Midbrain (tissue), 1 donor: ENCODE measurements at places on chromosomes 12 and 14.

GRCh38 chr12:107418981-107419380 is 266.6 kb upstream of the PWP1 start:
- DNase-seq = no peak

GRCh38 chr12:79547044-79547734 is 143.6 kb downstream of the PAWR start:
- DNase-seq = no peak

DNA sequence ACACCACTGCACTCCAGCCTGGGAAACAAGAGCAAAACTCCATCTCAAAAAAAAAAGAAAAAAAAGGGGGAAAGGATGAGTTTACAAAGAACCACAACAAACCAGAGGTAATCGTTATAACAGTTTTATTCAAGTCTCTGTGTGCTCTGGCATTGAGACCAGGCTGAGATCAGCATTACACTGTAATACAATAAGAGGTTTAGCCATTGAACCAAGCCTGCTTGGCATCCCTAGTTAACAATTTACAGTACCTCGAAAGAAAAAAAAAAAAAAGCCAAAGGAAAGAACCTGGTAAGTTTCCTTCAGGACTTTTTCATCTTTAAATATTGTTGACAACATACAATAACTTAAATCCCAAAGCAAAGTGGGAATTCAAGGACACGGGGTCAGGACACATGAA is 80.7 kb downstream of the TTC9 start:
- no peak for DNase-seq

- DNase-seq = no peak
These were observed 103.0 kb downstream of the BRMS1L start for GRCh38 chr14:35929186-35929585.

DNA sequence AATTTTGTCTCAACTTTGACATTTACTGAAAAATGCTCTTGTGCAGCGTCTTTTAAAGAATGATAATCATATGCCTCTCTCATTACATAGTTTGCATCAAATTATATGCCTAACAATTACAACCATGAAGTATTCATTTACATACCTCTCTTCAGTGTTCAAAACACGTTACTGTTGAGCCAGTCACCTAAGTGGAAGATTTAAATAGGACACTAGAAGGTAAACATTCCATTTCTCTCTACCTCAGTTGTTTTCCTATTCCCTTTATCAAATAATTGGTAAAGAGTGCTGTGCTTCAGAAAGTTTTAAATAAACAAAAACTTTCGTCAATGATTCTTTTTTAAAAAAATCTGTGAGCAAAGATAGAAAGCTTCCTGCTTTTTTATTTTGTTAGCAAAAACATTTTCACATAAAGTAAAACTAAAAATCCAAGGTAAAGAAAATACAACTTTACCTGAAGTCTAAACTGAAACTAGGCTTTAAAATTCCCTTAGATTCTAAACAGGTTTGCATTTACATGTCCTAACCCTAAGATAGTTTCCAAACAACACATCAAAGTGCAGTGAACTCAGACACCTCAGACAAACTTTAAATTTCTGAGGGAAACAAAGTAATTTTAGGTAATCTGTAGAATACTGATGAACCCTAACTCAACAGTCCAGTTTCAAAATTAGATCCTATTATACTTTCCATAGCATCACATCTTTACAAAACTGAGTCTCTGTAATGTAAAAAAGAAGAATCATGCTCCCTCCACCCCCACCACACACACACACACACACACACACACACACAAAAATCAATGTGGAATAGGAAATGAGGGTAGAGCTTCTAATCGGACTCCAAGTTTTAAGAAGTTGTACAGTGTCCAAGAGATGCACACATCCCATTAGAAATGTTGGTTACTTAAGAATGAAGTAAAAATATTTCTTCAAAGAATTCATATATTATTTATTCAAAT is 46.2 kb downstream of the PAWR start:
- DNase-seq = no peak

GRCh38 chr12:73180734-73181133 is 908.6 kb downstream of the TRHDE start:
- no peak for DNase-seq

DNA sequence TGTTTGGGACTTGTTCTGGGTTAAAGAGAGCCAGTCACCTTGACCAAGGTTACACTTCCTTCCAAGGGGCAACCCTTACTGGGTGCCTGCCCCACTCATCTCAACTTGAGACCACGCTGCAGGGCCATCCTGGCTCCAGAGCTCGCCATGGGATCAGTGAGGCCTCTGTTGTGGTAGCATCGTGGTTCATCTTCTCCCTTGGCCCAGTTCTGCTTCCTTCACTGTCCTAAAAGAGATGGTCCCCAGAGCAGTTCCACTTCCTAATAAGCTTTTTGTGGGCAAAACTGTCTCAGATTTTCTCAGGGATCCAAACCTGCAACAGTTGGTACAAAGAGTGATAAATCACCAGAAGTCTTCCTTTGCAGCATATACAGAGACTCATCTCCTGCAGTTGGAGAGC is 165.9 kb upstream of the TMEM260 start:
- DNase-seq = no peak

- DNase-seq = no peak
These were observed 113.7 kb downstream of the TBC1D30 start for GRCh38 chr12:64938179-64938578.

DNA sequence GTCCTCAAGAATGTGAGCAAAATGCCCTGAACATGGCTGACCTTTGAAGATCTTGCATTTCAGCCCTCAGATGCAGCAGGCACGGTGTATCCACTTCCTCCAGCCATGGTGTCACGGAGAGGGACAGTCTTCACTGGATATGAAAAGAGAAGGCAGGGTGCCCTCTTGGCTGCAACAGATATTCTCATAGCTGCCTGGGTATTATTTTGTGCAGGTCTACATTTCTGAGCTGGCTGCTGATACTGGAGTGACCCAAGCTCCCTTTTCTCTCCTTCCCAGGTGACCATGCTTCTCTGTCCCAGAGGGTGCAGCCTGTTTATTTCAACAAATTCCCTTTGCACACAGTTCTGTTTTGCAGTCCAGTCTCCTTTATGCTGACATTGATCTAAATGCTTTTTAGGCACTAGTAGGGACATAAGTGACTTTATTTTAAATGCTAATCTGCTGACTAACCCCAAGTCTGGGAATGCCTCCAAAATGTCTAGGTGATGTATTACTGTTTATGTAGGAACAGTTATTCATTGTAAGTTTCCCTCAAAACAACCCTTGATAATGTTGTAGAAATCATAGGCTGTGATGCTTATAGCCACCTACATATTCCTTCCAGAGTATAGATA is 17.4 kb upstream of the PYGL start:
- DNase-seq = no peak

DNA sequence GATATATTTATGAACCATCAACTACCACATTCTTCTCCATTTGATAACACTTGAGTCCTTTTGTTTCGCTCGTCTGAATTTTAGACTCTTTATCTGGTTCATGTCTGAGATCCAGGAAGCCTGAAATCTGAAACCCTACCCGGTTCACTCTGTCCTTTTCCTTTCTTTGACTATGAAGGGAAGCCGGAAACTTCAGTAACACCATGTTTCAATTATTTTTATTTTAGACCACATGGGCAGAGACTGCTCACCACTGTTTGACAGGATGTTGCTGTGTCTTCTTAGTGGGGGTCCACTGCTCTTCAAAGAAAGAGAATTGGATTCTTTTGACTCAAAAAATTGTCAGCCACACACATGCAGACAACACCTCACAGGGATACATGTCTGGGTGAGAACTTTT is 331.9 kb upstream of the FLRT2 start:
- no peak for DNase-seq

DNA sequence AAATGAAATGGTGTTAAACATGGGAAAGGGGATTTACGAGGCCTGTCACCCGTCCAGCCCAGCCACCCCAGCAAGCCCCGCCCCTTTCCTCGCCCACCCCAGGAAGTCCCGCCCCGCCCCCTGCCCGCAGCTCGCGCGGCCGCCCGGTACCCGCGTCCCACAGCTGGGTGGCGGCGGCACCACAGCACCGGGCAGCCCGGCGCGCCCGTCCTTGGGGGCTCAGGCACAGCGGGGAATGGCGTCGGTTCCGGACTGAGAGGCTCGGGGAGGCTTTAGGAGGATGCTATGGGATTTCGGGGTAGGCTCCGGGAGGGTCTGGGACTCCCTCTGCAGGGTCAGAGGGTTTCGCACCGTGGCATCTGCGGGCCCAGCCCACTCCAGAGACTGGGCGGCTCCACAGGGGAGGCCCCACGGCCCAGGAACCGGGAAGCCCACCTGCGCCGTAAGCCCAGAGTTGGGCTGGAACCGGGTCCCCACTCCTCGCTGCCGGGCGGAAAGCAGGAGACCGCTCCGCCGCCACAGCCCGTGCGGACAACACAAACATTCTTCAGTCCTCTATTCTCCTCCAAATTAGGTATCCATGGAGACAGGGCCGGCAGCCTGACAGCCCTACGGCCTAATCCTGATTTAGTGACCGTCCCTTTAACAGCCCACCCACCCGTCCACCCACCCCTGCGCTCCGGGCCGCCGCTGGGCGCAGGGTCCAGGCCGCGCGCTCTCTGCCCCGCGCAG is 1.4 kb downstream of the FIGNL2 start:
- DNase-seq = peak; percentile 7

DNA sequence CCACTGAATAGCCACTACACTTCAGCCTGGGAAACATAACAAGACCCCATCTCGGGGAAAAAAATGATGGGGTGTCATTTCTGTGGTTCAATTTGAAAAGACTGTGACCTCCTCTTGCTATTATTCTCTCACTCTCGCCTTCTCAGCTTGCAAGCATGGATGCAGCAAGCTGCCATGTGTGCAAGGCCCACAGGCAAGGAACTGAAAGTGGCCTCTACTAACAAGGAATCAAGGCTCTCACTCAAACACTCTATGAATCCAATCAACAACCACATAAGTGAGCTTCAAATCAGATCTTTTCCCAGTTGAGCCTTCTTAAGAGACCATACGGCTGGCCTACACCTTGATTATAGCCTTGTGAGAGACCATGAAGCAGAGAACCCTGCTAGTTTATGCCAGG is 17.9 kb upstream of the DHRS7 start:
- no peak for DNase-seq

DNA sequence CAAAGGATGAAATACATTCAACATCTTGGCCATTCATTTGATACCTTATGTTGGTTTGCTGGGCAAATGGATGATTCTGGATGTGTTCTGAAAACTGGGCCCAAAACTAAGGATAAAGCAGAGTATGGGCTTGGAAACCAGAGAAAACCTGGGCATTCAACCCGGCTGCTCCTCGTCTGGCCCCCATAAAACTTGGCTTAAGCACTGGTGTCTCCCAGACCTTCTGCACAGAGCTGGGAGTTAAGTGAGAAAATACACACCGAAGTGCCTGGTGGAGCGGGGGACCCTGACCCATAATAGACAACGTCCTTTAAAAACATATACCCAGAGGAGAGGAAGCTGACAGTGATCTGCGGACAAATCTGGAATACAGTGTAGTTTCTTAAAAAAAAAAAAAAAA is 112.5 kb downstream of the FOXN3 start:
- no peak for DNase-seq

DNA sequence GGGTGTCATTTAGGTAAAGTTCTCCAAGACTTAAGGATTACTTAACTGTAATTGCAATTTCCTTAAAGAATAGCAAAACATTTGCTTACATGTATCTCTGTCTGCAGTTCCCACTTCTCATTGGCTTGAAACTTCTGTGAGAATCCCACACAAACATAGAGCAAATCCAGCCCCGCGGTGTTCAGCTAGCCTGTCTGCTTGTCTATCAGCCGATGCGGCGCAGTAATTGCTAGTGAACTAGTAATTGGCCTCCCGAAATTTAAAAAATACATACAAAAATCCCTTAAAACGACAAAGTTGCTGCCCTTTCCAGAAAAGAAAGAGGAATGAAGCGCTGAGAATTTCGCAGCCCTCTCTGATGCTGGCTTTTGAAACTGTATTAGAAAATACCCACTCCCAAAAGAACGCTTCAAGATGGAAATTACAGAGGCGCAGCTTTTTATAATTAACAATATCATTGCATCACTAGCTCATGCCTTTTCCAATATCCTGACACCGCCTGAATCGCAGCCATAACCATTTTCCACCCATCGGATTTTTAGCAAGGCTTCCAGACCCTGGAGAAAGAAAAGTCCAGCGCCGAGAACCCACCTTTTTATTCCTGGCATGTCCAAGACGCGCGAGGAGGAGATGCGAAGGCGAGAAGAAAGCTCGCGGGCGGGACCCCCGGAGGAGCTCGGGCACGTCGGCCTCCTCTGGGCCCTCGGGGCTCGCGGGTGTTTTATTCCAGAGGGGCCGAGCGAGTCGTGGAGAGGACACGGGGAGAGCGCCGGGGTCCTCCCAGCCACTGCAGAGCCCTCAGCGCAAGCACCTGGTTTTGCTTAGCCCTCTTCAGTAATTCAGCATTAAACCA is 646 bp downstream of the FBLN5 start:
- no peak for DNase-seq

GRCh38 chr12:24554612-24555295 is 394.1 kb downstream of the BCAT1 start:
- DNase-seq = no peak

DNA sequence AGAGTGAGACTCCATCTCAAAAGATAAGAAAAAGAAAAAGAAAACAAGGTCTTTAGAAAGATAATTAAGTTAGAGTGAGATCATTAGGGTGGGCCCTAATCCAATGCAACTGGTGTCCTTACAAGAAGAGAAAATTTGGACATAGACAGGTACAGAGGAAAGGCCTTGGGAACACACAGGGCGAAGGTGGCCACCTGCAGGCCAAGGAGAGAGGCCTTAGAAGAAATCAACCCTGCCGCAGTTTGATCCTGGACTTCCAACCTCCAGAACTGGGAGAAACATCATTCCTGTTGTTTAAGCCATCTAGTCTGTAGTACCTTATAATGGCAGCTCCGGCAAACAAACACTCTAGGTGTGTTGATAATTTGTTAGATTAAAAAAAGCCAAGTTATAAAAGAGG is 491.9 kb downstream of the MED13L start:
- no peak for DNase-seq

- DNase-seq = no peak
These were observed 94.6 kb downstream of the PAX9 start for GRCh38 chr14:36756226-36756625.

DNA sequence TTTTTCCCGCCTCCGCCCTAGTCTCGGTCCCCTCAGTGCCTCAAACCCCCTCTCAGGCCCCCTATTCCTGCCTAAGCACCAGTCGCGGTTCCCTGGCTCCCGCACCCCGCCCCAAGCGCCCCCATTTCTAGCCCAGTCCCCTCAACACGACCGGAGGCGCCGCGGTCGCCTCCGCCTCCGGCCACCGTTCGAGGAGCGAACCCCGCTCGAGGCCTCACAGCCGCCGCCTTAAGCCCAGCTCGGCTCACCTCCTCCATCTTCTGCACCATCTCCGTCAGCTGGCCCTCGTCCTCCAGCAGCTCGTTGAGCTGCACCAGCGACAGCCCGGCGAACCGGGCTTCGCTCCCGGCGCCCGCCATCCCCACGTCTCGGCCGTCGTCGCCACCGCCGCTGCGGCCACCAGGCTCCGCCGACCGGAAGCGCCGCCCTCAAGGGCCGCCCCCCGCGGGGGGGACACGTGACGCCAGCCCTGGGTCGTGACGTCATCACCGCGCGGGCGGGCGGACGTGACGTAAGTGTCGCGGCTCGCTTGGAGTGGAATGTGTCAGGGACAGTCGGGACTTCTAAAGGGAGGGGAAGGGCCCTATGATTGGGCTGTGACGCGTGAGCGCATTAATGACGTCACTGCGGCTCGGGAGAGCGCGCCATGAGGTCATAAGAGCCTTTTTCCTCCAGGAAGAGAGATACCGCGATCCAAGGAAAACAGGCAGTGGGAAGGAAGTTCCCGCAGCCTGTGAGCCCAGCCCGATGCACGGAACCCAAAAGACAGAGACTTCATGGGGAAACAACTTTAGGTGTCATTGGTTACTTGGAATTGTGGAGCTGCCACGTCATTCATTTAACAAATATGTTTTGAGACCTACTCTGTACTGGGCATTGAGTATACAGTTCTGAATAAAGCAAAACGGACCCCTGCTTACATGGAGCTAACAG is at the start of gene VPS37B:
VPS37B (minus strand) TSS at position 421 of the 933 bp plus-strand sequence; CDS start at position 359, 62 bp downstream.
- peak; percentile 72 for DNase-seq
